ENCODE measurements at places on chromosomes 5 and 9.

GRCh38 chr5:87151547-87151946 lies 116.1 kb upstream of the RASA1 start:
- no peak for DNase-seq

DNA sequence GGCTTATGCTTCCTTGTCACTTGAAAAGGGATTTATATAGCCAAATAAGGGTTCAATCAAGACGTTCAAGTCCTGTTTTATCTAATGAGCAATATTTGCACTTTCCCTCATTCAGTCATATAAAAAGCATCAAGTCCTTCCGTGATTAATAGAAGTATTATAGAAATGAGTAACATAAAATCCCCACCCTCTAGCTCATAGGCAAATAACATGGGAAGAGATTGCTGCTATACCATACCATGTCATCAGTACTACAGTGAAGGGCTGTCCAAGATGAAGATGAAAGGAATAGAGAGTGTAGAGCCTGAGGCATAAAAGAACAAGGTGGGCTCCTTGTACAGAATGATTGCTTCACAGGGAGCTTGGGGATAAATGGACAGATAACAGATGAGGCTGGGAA lies 20.4 kb upstream of the PAPPA start:
- no peak for DNase-seq

- no peak for DNase-seq
These were observed 41.7 kb downstream of the ACTL7B start for GRCh38 chr9:108813951-108814601.

GRCh38 chr9:134357631-134358025 lies 31.4 kb downstream of the RXRA start:
- no peak for DNase-seq

GRCh38 chr5:171954721-171955120 lies 51.7 kb downstream of the FBXW11 start:
- no peak for DNase-seq

- DNase-seq = no peak
These were observed 50.1 kb downstream of the TMEM167A start for GRCh38 chr5:83026930-83027687.

DNA sequence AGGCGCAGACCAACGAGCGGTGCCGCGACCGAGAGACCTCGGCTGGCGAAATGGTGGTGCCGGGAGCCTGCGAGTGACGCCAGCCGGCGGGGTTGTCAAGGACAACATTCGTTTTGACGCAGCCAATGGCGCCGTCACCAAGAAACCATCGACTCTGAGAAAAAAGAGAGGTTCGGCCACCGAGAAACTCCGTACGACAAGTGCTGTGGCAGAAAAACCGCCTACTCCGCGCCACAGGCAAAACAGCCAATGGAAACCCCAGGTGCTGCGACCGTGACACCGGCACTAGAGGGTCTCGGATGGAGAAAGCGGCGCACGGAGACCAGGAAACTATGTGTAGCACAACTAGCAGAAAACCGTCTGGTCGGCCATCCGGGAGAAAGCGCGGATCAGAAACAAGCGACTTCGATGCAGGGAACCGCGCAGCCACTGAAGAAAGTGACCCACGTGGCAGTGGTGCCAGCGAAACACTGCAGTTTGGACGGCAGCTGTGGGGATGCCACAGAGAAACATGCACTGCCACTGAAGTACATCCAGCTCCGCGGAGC lies 88.8 kb downstream of the ANXA2R start:
- DNase-seq = peak; percentile 81

GRCh38 chr5:154331232-154331631 lies 114.6 kb upstream of the SAP30L start:
- DNase-seq = no peak

DNA sequence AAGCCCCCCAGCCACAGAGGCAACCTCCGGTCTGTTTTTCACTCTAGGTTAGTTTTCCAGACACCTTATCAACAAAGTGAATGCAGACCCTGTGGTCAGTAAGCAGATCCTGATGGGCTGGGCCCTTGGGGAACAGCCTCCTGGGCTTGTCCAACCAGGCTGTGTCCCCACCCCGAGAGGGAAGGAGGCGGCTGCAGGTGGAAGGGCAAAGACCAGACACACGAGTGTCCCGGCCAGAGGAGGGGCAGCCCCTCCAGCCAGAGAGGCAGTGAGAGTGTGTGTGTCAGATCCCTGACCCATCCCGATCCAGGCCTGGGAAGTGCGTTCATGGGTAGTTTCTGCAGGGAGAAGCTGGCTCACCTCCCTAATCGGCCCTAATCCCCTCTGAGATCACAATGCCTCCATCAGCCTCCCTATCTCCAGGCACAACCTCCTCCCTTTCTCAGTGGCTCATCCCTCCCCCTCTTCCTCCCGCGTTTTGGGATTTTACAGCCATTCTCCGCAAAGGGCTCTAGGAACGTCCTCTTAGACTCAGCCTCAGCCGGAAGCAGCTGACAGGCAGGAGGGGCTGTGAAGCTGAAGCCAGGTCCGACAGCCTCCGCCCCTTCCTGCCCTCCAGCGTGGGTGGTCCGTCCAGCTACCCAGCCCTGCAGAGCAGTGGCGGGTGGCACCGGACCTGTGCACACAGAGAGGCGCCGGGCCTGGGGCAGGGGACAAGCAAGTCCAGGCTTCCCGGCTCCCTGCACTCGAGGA lies 9.7 kb downstream of the SLC12A7 start:
- no peak for DNase-seq

- no peak for DNase-seq
These were observed 7.4 kb downstream of the MEF2C start for GRCh38 chr5:88875341-88876234.

DNA sequence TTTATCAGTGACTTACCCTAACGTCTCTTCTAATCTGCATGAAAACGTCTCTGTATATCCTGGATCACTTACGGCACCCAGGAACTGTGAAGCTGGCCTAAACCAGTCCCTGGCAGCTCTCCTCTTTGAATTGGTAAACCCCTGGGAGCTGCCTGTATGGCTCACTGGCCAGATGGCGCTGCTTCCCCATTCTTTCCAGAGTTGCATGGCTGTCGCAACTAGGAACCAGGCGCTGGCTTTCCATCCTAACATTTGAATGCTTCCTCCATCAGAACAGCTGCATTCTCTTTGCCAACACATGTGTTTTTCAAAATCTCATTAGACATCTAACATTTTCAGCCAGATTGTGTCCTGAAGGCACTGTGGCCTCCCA lies 8.0 kb upstream of the PCA3 start:
- DNase-seq = peak; percentile 44

DNA sequence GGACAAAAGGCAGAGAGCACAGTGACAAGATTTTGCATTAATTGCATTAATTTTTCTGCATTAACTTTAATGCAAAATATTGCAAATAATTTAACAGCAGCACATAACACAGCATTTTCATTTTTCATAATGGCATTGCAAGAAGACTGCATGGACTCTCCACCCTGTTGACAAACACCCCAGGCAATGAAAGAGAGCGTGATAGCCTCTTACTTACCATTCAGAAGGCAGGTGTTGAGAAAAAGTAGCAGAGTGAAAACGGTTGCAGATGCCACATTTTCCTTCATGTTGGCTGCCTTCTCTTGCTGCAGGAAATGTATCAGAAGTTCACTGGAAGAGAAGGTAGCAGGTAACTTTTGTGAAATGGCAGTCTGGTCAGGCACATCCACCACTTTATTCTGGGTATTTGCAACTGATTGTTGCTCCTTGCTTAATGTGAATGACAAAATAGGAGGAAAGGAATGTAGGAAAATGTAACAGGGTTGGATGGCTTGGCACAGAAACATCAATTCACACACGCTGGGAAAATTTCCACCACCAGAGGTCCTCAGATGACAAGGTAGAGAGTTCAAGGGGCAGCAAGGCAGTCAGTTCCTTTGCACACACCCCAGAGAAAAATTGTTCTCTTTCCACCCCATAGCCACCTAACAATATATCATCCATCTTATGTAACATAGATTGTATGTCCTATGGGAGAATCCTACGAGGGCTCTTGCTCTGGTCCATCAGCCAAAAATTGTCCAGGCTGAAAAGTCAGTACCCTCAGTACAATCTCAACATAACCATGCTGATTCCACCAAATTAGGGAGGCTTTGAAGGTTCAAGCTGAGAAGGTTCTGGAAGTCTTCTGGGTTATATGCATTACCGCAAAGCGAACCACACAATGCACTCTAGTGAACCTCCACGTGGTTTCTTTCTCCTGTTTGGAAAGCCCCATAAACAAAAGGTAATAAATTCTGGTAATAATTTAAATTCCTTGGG lies 41.9 kb upstream of the AGXT2 start:
- DNase-seq = no peak

GRCh38 chr9:37271679-37272078 lies 150.8 kb upstream of the GRHPR start:
- no peak for DNase-seq

DNA sequence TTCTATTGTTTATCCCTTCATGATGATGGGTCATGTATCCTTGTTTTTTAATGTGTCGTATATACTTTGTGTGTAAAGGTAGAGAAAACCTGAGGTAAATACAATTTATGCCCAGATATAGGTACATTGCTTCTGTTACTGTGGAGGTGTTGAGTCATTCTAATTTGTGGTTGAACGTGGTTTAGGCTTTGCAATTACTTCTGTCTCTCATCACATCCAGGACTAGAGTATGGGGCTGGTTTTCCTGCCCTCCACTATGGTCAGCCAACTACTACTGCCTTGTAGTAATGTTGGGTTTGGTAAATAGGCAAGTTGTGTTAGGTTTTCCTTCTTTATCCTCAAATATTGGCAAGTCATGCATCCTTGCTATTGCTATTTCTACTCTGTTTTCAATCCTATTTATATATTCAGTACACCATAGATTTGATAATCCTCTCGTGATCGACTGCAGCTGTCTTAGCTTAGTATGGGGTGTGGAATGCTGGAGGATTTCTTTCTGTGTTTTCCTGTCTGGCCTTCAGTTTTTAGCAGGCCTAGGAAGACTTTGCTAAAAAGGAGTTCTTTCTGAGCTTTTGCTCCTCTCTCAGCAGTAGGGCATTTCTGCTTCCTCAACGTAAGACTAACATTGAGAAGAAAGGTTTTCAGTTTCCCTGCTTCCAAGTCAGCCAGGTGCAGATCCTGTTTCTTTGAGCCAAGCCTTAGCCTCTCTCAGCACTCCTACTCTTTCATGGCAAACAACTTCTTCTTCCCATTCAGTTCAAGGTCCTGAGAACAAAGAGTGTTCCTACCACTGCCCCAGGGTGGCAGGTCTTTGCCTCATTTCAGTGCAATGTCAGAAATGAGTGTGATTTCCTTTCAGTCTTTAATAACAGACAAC lies 844.4 kb upstream of the CDH18 start:
- DNase-seq = no peak

- no peak for DNase-seq
These were observed 103.0 kb downstream of the PCSK1 start for GRCh38 chr5:96329886-96330529.

- DNase-seq = no peak
These were observed 286.0 kb upstream of the TUSC1 start for GRCh38 chr9:25964239-25964638.

- DNase-seq = no peak
These were observed 15.3 kb downstream of the TGFBI start for GRCh38 chr5:136043968-136044610.

GRCh38 chr5:80806929-80807328 lies 152.1 kb upstream of the DHFR start:
- DNase-seq = no peak

DNA sequence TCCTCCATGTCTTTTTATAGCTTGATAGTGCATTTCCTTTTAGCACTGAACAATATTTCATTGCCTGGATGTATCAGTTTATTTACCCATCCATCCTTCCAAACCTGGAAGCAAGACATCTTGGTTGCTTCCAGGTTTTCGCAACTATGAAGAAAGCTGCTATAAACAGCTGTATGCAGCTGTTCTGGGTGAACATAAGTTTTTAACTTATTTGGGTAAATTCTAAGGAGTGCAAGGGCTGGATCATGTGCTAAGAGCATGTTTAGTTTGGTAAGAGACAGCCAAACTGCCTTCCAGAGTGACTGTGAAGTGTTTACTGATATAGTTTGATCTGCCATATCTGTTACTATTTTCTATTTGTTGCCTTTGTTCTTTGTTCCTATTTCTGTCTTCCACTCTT lies 58.5 kb downstream of the CSF2 start:
- DNase-seq = no peak

- DNase-seq = no peak
These were observed 145.4 kb upstream of the SHB start for GRCh38 chr9:38214432-38214831.

DNA sequence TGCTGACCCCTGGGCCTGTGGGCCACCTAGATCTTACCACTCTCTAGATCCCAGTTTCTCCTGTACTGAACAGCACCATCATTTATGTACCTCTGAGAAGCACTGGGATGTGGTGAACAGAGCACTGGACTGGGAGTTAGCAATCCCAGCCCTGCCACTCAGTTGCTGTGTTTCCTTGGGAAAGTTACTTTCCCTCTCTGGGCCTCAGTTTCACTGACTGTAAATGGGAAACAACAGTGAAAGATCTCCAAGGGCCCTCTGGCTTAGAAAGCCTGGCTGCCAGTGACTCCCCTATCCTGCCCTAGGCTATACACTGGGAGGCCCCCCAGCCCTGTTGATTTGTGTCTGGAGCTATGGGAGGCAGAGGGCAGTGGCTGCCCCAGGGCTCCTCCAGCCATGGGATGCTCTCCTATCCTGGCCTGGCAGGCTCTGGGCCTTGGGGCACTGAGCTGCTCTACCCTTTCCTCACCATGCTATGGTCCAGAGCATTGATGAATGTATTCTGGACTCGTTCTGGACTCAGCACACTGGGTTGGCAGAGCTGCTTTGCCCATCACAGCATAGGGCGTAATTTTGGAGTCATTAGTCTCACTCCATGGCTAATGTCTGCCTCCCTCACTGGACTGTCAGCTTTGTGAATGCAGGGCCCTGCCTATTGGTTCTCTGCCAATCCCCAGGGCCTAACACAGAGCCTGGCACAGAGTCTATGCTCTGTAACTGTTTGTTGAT lies 99.3 kb downstream of the RGS3 start:
- no peak for DNase-seq

Data from NCI-H187 treated with DMSO at 0.1 percent for 48 hours (cell line).